ENCODE measurements at places on chromosomes 11 and 22.

DNA sequence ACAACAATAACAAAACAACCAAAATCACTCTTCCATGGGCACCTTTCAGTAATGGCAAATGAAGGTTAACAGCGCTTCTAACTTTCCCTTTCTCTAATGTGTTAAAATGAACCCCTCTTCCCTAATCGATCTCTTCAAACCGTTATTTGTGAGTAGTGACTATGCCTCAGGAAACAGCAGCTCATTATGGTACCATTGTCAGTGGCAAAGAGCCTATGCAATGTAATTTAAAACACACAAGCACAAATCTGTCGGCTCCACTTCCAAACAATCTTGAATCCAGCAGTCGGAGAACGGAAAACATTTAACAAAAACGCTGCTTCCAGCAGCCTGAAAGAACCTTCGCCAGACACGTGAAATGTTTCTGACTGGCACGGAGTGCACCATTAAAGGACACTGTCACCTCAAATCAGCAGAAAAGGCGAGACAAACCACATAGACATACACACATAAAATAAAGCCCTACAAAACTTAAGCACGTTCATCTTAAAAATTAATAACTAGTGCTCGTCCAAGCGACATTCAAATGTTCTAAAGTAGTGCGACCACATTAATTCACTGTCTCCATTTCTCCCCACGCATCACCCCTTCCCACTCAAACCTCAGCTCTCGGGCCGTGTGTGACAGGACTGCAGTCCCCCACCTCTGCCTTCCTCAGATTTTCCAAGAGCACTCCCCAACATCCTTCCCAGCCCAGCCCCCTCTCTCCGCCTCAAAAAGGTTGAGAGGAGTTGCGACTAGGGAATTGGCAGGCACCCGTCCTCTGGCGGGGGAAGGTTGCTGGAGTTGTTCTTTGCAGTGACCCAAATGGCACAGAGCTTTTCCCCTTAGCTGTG lies 748 bp downstream of the RAB30 start:
- H3K27me3 ChIP-seq = no peaks in the 10 kb centered on the region
- H3K36me3 ChIP-seq = no peaks in the 10 kb centered on the region
- no peak for DNase-seq
- H3K27ac ChIP-seq = no peak overlapping the region
- no peak overlapping the region for H3K4me3 ChIP-seq

DNA sequence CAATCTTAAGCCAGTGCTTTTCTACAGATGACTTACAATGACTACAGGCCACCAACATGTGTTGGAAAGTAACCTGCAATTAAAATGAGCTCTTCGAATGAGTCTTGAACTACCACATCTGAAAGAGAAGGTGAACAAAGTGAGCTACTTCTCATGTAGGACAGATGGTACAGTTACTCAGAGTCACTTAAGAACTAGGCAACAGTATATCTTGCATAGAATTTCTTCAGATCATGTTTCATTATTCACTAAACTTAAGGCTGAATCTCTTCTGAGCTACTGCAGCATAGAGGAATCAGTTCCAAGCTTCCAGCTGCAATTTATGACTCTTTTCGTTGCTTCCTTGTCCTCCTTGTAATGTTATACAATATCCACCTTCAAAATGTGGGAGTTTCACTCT lies 270.9 kb downstream of the TTC28 start:
- no peaks in the 10 kb centered on the region for H3K36me3 ChIP-seq
- no peak overlapping the region for H3K4me3 ChIP-seq
- DNase-seq = no peak
- no peak overlapping the region for H3K27ac ChIP-seq

DNA sequence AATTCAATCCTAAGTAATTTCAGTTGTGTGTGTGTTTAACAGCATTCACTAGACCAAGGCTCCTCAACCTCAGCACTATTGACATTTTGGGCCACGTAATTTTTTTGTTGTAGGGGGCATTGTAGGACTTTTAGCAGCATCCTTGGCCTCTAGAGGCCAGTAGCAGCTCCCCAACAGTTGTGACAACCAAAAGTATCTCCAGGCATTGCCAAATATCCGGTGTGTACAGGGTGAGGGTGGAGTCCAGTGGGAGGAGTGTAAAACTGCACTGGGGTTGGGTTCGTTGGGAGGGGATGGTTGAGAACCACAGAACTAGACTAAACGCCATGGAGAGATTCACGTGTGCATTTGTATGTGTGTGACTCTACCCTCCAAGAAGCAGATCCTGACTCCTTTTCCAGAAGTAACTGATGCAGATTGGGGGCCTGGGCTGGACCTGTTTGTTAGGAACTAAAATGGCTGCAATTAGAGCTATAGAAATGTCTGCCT lies 5.9 kb upstream of the PHF21A start:
- H3K27me3 ChIP-seq = no peaks in the 10 kb centered on the region
- no peak overlapping the region for H3K4me3 ChIP-seq
- DNase-seq = peak; percentile 62
- H3K36me3 ChIP-seq = peaks cover 5% of the 10 kb centered on the region
- H3K27ac ChIP-seq = no peak overlapping the region
- peaks cover 8% of the 10 kb centered on the region for H3K4me1 ChIP-seq

- H3K4me1 ChIP-seq = peaks cover 23% of the 10 kb centered on the region
- no peak for DNase-seq
- peak overlapping the region; percentile 77 for H3K27ac ChIP-seq
- peaks cover 19% of the 10 kb centered on the region for H3K36me3 ChIP-seq
- peak overlapping the region; percentile 82 for H3K4me3 ChIP-seq
- no peaks in the 10 kb centered on the region for H3K27me3 ChIP-seq
Observed at GRCh38 chr22:45268167-45268957, 16.4 kb upstream of the UPK3A start.

- DNase-seq = peak; percentile 96
- no peaks in the 10 kb centered on the region for H3K27me3 ChIP-seq
- H3K36me3 ChIP-seq = peaks cover 27% of the 10 kb centered on the region
- H3K27ac ChIP-seq = no peak overlapping the region
- H3K4me1 ChIP-seq = no peaks in the 10 kb centered on the region
- H3K4me3 ChIP-seq = no peak overlapping the region
Observed at GRCh38 chr11:68257477-68258362, 14.1 kb downstream of the C11orf24 start.

All from Calu3 (cell line).